Keratinocyte (primary cell): ENCODE measurements at places on chromosomes 7 and 10. TPM values are rescaled to one million over a fixed set of nuclear protein-coding genes. Genes with fewer than 3 reads are reported as not detected.

DNA sequence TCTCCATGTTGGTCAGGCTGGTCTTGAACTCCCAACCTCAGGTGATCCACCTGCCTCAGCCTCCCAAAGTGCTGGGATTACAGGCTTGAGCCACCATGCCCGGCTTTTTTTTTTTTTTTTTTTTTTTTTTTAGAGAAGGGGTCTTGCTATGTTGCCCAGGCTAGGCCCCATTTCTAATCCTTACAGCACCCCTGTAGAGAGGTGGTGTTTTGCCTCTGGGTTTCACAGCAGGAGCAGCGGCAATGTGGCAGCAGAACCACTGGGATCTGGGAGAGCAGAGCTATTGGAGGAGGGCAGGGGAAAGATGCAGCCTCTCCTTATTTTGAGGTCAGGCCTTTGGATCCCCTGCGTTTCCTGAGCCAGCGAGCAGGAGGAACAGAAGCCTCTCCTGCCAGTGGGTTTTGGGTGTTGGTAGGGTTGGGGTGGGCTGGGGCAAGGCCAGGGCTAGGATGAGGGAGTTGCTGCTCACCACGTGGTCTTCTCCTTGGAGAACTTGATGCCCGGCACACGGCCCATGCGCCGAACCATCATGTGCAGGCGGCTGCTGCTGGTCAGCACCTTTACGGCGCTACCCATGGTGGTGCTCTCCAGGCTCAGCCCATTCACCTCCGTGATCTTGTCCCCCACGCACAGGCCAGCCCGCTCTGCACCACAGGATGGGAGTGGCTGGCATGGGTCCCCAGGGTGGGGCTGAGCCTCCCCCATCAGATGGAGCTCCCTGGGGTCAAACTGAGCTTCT lies 7.8 kb downstream of the PDZD7 start:
- no peaks in the 10 kb centered on the region for H3K36me3 ChIP-seq
- peaks cover 2% of the 10 kb centered on the region for H3K4me1 ChIP-seq
- no peak overlapping the region for H3K4me3 ChIP-seq
- H3K27ac ChIP-seq = no peak overlapping the region
- H3K27me3 ChIP-seq = peaks cover 7% of the 10 kb centered on the region

GRCh38 chr7:3043544-3044371 lies at the start of gene CARD11:
Gene CARD11 (minus strand): TSS chr7:3043867. CDS start chr7:2958506, 85,361 bp downstream.
- peak within 1 kb of the TSS; percentile 67 for H3K4me3 ChIP-seq
- H3K27ac ChIP-seq = no peak within 1 kb of the TSS
- H3K4me1 ChIP-seq = peaks cover 3% of the 10 kb centered on the region
- no peaks in the 10 kb centered on the region for H3K36me3 ChIP-seq

GRCh38 chr10:987620-987869 lies 689 bp upstream of the GTPBP4 start:
- peak overlapping the region; percentile 97 for H3K27ac ChIP-seq
- no peak for DNase-seq
- H3K36me3 ChIP-seq = no peaks in the 10 kb centered on the region

DNA sequence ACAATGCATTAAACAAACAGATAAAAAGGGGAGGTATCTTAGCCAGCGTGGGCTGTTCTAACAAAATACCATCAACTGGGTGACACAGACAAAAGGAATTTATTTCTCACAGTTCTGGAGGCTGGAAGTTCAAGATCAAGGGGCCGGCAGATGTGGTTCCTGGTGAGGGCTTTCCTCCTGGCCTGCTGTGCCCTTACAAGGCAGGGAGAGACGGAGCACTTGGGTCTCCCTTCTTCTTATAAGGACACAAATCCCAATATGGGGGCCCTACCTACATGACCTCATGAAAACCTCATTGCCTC lies 281.6 kb upstream of the KLF14 start:
- DNase-seq = no peak
- no peaks in the 10 kb centered on the region for H3K36me3 ChIP-seq
- H3K4me3 ChIP-seq = no peak overlapping the region

GRCh38 chr7:12728192-12728538 lies 40.7 kb downstream of the ARL4A start:
- no peak for DNase-seq
- H3K4me1 ChIP-seq = peaks cover 16% of the 10 kb centered on the region
- H3K4me3 ChIP-seq = no peak overlapping the region
- no peaks in the 10 kb centered on the region for H3K36me3 ChIP-seq

DNA sequence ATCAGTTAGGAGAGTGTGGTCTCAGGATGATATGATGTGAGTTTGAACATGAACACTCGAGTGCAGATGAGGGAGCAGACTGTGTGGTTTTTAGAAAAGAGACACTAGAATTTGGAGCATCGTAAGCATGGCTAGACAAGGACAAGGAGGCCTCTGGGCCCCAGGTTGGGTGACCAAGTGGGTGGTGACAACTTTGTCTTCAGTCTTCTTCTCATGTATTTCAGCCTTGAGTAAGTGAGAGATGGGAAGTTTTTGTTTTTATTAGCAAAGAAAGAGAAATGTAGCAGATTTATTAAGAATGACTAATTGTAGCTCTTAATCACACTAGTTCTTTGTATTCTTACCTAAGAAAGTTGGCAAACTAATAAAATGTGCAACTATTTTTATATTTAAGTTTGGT lies 16.3 kb downstream of the TES start:
- DNase-seq = no peak
- peak overlapping the region; percentile 36 for H3K27ac ChIP-seq

DNA sequence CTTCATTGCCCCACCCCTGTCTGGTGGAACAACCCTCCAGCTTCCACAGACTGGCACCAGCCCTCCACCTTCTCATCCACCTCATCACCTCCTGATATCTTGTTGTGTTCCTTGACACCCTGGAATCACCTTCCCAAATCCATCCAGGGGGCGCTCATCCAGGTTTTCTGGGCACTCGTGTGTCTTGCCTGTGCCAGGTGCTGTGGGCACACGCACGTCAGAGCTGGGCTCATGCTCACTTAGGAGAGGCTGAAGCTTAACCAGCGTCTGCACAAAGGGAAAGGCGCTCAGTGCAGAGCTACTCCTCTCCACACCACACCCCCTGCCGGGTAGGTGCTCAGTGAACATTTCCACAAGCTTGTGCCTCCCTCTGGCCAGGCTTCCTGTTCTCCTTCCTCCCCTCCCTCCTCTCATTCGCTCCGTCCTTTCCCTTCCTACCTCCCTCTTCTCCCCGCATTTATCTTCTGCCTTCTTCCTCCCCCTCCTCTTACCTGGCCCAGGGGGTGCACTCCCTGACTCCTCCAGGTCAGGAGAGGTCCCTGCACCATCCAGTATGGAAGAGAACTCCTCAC lies 4.8 kb downstream of the ADCYAP1R1 start:
- H3K4me3 ChIP-seq = no peak overlapping the region
- H3K36me3 ChIP-seq = no peaks in the 10 kb centered on the region
- no peaks in the 10 kb centered on the region for H3K4me1 ChIP-seq

DNA sequence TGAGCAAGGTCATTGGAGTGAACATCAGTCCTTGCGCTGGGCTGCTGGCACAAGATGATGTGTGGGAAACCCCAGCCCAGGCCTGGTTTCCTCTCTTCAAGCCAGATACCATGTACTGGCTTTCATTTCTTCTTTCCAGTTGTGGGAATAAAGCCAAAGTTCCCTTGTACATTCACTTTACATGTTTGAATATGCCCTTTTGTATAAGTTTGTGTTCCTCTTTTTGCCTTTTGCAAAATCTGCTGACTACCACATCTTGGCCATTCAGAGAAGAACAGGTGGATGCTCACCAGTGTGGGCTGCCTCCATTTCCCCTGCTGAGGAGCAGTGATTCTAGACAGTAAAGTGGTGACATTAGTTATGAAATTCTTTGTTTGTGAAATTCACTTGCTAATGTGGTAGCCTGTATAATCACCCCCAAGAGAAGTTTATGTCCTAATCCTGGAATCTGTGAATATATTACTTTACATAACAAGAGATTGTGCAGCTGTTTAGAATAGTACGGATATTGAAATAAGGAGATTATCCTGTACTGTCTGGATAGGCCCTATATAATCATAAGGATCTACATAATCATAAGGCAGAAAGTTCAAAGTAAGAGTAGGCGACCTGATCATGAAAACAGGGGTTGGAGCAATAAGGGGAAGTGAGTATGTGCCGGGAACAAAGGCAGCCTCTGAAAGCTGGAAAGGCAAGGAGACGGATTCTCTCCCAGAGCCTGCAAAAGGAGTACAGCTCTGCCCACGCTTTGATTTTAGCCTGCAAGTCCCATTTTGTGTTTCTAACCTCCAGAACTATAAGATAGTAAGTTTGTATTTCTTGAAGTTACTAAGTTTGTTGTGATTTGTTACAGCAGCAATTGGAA lies 18.8 kb upstream of the AOAH start:
- H3K36me3 ChIP-seq = no peaks in the 10 kb centered on the region
- peaks cover 10% of the 10 kb centered on the region for H3K4me1 ChIP-seq
- DNase-seq = no peak
- H3K4me3 ChIP-seq = no peak overlapping the region
- no peak overlapping the region for H3K27ac ChIP-seq

- no peak overlapping the region for H3K4me3 ChIP-seq
- no peaks in the 10 kb centered on the region for H3K27me3 ChIP-seq
- no peak for DNase-seq
- H3K4me1 ChIP-seq = no peaks in the 10 kb centered on the region
- no peak overlapping the region for H3K27ac ChIP-seq
- no peaks in the 10 kb centered on the region for H3K36me3 ChIP-seq
Measured at GRCh38 chr10:62214364-62214874, 54.2 kb downstream of the RTKN2 start.

DNA sequence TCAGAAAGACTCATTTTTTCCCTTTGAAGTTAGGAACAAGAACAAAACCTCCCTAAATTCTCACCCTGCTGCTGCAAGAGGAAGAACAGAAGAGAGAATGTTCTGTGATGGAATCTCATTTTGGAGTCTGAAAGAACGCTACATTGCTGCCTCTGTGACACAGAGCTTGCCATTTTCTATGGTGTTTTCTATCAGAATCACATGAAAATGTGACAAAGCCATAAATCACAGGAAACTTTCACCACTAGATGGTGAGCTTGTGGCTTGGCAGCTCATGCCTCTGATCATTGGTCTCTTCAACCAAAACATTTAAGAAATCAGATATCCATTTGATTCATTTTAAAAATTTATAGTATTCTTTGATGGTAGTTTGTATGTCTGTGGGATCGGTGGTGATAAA lies 82.9 kb downstream of the CADPS2 start:
- no peak overlapping the region for H3K27ac ChIP-seq
- H3K4me1 ChIP-seq = no peaks in the 10 kb centered on the region
- no peaks in the 10 kb centered on the region for H3K27me3 ChIP-seq

DNA sequence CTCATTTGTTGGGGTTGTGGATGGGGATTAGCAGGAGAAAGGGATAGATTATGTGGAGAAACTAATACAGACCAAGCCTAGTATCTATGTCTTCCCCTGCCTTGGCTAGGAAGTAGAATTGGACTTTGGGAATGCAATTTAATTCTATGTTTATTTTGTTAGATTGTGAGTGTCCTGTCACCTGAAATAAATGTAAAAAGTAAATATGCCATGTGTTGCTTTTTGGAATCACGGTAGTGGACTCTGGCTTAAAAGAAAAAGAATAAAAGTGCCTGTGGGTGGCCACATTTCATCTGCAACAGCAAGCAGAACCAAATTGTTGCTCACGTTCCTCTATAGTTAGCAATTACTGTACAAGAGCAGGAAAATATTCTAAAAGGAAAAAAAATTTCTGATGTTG lies 42.3 kb downstream of the TET1 start:
- no peak overlapping the region for H3K27ac ChIP-seq
- no peak for DNase-seq
- H3K4me1 ChIP-seq = peaks cover 17% of the 10 kb centered on the region
- H3K36me3 ChIP-seq = no peaks in the 10 kb centered on the region
- H3K4me3 ChIP-seq = no peak overlapping the region

The POLR1F gene
- 11.3 to 22.4 TPM (median 16.1 TPM) in 3 replicates for polyA plus RNA-seq

The GSTO2 gene
- 42.7 to 56.9 TPM (median 47.1 TPM) in 3 replicates for polyA plus RNA-seq

The STOX1 gene
- polyA plus RNA-seq = 0.11 to 0.24 TPM (median 0.14 TPM) in 3 replicates

The KNDC1 gene
- polyA plus RNA-seq = 0.02 to 0.32 TPM (median 0.20 TPM) in 3 replicates

The ADAM12 gene
- 0.05 to 0.14 TPM (median 0.07 TPM) in 3 replicates for polyA plus RNA-seq

The SLC26A4 gene
- polyA plus RNA-seq = 0.14 to 0.26 TPM (median 0.15 TPM) in 3 replicates

The TFPI2 gene
- 46.0 to 138 TPM (median 87.2 TPM) in 3 replicates for polyA plus RNA-seq
